Gastroesophageal sphincter (tissue), 4 donors: ENCODE measurements at places on chromosomes 4 and X.

DNA sequence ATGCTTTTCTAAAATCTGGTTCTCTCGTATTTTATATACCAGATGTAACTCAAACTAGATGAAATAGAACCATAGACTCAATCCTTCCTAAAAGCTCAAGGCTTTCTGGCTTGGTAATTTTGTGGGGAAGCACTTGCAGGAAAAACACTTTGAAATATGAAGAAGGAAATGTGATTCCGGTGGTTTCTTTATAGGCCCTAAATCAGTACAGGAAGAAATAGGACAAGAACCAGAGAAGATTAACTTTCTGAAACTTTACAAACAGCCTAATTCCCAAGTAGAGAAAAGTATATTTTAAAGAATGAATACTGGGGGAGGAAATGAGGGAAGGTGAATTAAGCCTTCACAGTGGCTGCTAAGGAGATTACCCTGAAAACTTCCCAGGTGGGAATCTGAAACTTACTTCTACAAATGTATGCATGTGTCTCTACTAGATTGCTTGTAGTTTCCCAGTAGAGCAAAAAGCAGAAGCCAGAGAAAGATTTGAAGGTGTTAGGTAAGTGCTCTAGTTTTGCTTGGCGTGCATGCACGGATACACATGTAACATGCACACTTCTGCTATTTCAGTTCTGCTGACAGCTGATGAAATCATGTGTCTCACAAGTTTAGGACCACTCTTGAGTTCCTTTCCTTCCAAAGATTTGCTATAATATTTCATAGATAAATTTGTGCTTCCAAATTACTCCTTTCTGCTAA lies 92.1 kb downstream of the AFF1 start:
- no peak for ATAC-seq

DNA sequence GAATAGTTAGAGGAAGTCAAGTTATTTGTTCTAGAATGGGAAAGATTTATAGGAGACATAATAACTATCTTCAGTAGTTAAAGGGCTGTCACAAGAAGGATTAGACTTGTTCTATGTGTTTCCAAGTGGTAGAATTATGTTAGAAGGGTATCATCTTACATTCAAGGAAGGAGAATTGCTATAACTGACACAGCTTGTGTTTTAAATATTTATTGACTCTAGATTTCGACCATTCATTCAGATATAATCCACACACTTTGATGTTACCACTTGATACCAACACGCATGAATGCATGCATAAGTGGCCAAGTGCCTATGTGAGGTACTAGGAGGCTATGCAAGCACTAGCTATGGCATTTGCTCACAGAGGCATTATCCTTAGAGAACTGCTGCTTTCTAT lies 122.7 kb downstream of the CCNB3 start:
- ATAC-seq, result no peak

- ATAC-seq, result no peak
These were observed 13.4 kb downstream of the P2RY10 start for GRCh38 chrX:78958419-78959116.

GRCh38 chr4:157265281-157265680 lies 44.8 kb downstream of the GRIA2 start:
- ATAC-seq, result no peak

GRCh38 chrX:68634649-68635227 lies 12.7 kb upstream of the STARD8 start:
- no peak for ATAC-seq

DNA sequence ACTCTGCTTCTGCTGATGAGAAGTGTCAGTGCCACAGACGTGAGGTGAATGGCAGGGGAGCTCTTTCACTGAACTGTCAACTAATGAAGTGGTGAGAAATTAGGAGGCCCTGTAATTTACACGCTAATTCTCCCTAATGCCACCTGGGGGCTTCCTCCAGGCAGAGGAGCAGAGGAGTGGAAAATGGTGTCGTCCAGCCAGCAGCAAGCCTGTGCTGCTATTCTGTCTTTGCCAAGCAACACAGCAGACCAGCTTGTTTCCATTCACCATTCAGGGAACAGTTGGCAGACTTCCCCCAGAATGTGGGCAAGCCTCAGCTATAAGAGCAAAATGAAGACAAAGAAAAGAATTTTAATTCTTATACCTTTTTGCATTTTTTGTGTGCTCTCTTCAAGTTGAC lies 245.2 kb upstream of the TET2 start:
- ATAC-seq, result no peak

DNA sequence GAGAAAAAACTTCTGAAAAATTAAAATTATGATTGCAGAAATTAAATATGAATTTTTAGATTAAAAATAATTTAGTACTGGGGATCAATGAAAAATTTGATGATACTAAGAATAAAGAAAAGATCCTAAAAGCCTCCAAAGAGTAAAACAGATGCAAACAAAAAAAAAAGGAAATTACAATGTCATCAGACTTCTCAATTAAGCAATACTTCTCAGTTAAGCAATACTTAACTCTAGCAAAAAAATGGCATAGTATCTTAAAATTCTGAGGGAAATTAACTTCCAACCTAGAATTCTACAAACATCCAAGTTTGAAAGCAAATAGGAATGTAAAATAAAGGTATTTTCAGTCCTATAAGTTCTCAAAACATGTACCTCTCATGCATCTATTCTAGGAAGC lies 141.2 kb upstream of the INTU start:
- ATAC-seq, result no peak

- ATAC-seq, result no peak
These were observed 41.4 kb upstream of the RASSF6 start for GRCh38 chr4:73661646-73662119.

GRCh38 chrX:101347859-101348451 lies 587 bp downstream of the TIMM8A start:
- no peak for ATAC-seq

DNA sequence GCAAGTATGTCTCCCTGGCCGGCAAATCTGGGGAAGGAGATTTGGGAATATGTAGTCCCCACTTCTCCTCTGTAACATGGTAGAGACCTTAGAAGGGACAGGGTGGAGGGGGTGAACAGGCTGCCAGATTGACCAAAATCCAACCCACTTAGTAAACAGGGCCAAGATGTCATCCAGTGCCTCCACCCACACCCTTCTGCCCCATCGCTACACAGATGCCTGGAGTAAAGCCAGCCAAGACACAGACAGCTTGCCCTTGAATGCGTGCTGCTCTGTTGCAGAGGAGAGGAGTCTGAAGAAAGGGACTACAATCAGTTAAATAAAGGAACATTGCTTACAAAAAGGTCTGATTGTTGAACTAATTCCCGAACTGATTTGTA lies 160.1 kb upstream of the LDB2 start:
- ATAC-seq, result no peak

DNA sequence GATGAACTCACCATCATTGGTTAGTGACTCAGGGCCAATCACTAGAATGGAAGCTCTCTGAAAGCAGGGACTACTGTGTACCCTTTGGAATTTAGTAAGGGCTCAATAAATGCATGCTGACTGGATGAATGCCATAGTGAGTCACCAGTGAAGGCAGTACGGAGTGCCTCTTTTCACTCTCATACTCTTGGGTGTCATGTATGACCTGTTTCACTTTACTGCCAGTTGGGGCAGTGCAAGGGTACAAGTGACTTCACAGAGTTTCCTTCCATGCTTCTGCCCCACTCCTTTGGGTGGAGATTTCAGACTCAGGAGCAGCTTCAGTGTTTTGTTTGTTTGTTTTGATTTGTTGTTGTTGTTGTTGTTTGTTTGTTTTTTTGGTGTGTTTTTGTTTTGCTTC lies 57.7 kb downstream of the SOX3 start:
- ATAC-seq, result no peak

- no peak for ATAC-seq
These were observed 113.9 kb downstream of the AGTR2 start for GRCh38 chrX:116284400-116284799.

DNA sequence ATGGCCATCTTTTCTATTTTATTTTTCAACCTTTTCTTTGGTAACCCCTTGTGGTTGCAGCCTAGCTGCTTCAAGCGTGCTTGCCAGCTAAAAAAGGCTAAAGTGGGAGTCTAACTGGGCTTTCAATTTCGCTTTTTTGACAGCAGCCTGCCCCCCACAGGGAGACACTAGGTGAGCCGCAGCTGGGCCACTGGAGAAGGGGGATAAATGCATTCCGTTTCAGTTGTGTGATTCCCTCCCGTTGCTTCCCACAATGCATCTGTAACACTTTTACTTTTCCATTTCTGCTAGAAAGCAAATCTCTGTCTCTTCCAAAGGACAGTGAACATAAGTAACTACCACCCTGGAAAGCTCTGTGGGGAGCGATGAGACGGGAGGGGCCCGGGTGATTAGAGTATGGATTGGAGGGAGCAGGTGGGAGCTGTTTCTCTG lies 86.3 kb upstream of the RAPGEF2 start:
- no peak for ATAC-seq

DNA sequence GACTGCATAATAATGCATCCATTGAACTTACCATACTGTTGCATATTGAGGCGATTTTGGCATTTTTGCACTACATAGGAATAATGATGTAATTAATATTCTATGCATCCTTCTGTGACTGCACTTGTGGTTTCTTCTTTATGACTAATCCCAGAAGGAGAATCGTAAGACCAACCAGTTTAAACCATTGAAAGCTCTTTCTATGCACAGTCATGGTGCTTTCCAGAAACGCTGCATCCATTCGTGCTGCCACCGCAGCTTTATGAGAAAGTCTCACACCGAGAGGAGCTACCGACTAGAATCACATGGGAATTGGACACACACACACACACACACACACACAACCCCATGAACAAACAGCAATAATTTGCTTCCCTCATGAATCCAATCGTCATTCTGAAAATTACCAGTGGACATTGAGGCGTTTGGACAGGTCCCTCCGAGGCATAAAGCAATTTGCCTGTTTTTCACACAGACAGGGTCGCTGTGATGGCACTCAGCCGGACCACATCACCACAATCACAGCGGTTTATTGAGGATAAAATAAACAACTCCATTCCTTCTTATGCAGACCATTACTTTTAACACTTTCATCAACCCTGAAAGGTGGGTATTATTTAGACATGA lies 64.2 kb downstream of the PACRGL start:
- ATAC-seq, result no peak

DNA sequence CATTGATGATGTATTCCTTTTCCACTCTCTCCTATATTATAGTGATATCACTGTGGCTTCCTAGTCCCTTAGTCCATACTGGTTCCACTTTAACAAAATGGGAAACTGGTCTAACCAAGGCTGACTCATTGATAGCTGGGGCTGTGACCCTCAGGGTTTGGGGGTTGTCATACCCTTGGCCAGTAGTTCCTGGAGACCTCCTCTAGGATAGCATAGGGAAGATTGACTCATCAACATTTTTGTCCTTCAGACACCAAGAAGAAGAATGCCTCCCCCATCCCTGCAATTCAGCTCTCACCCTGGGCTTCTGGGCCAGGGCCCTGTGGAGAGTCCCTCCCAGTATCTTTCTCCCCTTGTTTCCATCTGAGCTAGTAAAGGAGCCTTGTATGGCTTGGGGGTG lies 68.8 kb upstream of the PRPS1 start:
- no peak for ATAC-seq

GRCh38 chrX:71629467-71629866 lies 11.2 kb upstream of the CXCR3 start:
- ATAC-seq, result no peak

GRCh38 chr4:6660430-6660829 lies 19.9 kb downstream of the MRFAP1 start:
- no peak for ATAC-seq

DNA sequence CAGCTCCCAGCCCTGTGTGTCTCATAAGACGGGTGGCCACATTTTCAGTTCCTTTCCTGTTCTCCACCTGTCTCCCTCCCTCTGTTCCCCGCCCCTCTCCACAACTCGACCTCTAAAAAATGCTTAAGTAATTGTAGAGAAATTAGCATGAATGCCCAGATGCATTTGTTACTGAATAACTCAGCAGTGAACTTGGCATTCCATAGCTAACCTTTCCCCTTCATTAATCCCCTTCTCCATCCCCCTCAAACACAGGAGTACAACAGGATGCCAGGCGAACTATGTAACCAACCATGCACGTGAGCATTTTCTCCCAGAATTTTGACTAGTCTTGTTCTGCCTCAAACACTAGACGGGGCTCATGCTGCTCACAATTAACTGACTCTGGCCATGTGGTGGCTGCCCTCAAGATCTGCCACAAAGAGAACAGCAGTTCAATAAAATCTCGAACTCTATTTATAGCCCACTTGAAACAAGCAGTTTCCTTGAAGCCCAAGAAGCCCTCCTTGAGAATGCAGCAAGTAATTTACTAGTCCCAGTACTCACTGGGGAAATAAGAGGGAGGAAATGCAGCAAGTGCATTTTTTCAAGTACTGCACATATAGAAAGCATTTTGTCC lies 351.2 kb downstream of the ARHGAP24 start:
- peak; percentile 51 for ATAC-seq

DNA sequence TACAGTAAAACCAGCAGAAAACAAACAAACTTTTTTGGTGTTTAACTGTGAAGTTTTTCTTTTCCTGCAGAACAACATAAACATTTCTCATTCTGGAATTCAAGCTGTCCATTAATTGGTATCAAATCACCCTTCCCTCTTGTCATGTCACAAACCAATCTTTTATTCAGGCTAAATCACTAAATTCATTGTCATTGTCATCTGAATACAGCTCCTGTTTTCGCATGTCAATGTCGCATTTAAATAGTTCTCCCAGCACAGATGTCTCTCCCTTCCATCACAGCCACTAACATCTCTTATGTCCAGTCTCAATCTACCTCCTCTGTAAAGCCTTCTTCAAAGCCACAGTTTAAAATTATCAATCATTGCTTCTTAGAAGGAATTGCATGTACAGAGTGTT lies 192.1 kb upstream of the PCDH10 start:
- ATAC-seq, result no peak

- no peak for ATAC-seq
These were observed 76.1 kb downstream of the CHST7 start for GRCh38 chrX:46649421-46650260.

GRCh38 chr4:152368001-152368400 lies 167.9 kb downstream of the FBXW7 start:
- no peak for ATAC-seq

DNA sequence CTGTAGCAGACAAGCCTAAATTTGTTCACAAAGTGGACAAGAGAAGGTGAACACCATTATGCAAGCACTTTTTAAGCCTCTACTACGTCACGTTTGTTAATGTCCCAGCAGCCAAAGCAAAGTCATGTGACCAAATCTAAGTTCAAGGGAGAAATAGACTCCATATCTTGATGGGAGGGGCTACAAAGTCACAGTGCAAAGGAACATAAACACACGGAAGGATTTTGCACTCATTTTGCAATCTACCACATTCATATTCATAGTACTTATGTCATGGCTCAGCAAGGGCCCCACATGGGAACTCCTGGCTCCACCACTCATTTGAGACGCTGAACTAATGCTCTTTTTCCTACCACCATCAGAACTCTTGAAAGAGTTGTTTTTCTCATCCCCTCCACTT lies 139.0 kb upstream of the JADE1 start:
- ATAC-seq, result no peak

GRCh38 chr4:1656986-1657385 lies 27.1 kb downstream of the FAM53A start:
- ATAC-seq, result no peak

GRCh38 chr4:141646969-141647368 lies 10.6 kb downstream of the IL15 start:
- ATAC-seq, result no peak

GRCh38 chrX:29241809-29242208 lies 654.6 kb downstream of the IL1RAPL1 start:
- no peak for ATAC-seq

- ATAC-seq, result no peak
These were observed at the start of gene PWWP3B for GRCh38 chrX:106168107-106168506. PWWP3B (plus strand) TSS chrX:106168305; CDS start chrX:106205433, 37,128 bp downstream.
